ENCODE measurements at places on chromosomes 2 and 18.

- DNase-seq, result no peak
Observed at GRCh38 chr18:51522821-51523220, 325.3 kb upstream of the MEX3C start.

- DNase-seq, result no peak
Observed at GRCh38 chr2:233033672-233034071, 1.2 kb downstream of the NEU2 start.

- no peak for DNase-seq
Observed at GRCh38 chr2:98404556-98405250, 40.0 kb upstream of the INPP4A start.

- no peak for DNase-seq
Observed at GRCh38 chr18:21894619-21895367, 154.2 kb downstream of the MIB1 start.

DNA sequence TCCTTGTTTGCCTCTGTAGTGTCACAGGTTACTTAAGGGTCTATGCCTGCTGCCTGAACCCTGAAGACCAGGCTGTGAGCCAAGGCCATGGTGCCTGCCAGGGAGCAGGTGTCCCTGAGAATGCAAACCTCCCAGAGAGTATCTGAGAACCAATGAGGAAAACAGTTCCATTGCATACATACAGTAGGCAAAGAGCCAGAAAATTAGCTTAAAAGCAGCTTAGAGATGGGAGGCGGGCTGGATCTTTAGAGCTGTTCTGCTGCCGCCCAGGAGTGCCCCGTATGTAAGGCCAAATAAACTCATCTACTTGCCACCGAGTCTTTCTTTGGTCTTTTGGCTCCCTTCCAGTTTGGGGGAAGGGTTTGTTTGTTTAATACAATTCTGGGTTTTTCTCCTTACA is 327.9 kb downstream of the CLIP4 start:
- DNase-seq, result no peak

DNA sequence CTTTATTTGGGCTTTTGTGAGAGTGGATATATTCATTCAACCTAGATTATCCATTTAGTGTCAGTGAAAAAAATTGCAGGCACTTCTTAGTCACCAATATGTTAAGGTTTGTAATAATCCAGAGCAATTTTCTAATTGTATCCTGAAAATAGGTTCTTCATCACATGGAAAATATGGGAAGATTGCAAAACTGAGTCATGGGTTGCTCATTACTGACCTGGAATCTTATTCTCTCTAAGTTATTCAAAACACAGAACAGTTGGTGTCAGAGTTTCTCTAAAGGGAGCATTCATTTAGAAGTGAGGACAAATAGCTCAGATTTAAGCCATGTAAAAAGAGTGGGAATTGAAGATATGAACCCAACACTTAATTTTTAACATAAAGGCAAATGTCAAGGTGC is 181.3 kb downstream of the IKZF2 start:
- no peak for DNase-seq

GRCh38 chr2:56682397-56682760 is 498.6 kb downstream of the CCDC85A start:
- no peak for DNase-seq

- no peak for DNase-seq
Observed at GRCh38 chr2:235171550-235172031, 219.8 kb downstream of the SH3BP4 start.

GRCh38 chr2:66665124-66665984 is 230.4 kb downstream of the MEIS1 start:
- no peak for DNase-seq

DNA sequence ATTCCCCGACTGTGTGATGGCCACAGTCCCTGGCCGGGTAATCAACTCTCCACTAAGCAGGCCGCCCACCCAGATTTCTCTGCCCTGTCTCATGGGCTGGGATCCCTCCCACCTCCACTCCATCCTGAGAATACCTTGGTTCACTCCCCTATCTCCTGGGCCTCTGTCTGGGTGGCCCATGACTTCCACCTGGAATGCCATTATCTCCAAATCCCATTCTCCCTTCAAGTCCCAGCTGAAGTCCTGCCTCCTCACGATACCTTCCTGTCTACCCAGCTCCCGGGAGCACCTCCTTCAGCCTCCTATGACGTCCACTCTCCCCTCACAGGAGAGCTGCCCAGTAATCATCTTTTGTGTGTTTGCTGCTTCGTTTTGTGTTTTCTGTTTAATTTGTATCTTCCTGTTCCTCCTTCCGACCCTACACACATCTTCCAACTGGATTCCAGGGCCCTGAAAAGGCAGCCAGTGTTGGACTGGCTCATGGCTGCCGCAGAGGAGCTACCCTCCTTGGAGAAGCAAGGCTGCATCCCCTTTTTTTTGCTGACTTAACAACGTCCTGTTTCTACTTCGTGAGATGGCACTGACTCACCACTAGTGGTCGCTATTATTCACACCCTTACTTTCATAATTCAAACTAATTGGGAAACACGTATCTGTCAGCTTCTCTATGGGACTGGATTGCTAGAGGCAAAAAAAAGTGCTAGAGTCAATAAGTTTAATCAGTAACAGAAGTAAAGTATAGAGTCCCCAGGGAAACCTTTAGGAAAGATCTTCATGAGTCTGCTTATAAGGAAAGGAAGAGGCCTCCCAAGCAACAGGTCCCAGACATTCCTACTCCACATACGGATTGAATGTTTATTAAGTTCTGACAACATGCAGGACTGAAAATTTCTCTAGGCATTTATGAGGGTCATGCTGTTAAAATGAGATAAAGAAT is 171.9 kb upstream of the GATA6 start:
- DNase-seq, result peak; percentile 17

Data from globus pallidus (tissue), 1 donor.